NCI-H1092 treated with DMSO at 0.1 percent for 48 hours (cell line): ENCODE measurements at places on chromosomes 7 and 10.

GRCh38 chr7:12814828-12815227 is 127.4 kb downstream of the ARL4A start:
- no peak for DNase-seq

DNA sequence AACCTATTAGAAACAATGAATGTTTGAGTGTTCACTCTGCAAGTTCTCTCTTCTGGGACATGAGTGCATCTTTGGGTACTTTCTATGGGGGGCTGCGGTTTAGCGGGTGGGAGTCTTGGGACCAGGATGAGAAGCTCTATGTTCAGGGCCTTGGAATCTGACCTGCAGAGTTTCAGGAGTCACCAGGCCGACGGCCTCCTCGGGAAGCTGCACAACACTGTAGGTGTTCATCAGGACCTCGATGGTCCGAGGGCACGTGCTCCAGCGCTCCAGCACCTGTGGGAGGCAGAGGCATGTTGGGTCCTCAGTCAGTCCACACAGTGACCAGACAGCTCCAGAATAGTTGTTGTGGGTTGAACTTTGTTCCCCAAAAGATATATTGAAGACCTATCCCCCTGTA is 8.9 kb upstream of the GBX1 start:
- DNase-seq: no peak

DNA sequence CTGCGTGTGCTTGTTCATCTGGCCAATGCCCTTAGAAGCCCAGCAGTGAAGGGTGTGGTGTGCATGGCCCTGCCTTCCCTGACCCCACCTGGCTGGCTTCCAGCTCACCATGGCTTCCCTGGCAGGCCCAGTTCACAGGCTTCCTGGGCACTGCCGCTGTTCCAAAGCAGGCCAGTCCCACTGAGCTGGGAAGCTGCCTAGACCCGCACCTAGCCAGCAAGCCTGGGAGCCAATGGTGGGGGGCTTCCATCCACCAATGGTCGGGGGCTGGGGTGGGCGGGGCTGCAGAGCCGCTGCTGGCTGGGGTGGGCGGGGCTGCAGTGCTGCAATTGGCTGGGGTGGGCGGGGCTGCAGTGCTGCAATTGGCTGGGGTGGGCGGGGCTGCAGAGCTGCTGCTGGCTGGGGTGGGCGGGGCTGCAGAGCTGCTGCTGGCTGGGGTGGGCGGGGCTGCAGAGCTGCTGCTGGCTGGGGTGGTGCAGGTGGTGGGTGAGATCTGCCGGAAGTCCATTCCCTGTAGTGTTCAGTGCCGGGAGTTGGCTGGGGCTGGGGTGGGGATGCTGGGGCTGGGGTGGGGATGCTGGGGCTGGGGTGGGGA is 12.4 kb downstream of the CALY start:
- DNase-seq: peak; percentile 74

GRCh38 chr10:43796781-43797180 is 148.1 kb upstream of the ZNF32 start:
- no peak for DNase-seq

- DNase-seq: peak; percentile 9
These were observed 2.1 kb downstream of the TRDMT1 start for GRCh38 chr10:17199351-17199804.

GRCh38 chr7:134459981-134460380 is 1.1 kb upstream of the AKR1B1 start:
- no peak for DNase-seq

DNA sequence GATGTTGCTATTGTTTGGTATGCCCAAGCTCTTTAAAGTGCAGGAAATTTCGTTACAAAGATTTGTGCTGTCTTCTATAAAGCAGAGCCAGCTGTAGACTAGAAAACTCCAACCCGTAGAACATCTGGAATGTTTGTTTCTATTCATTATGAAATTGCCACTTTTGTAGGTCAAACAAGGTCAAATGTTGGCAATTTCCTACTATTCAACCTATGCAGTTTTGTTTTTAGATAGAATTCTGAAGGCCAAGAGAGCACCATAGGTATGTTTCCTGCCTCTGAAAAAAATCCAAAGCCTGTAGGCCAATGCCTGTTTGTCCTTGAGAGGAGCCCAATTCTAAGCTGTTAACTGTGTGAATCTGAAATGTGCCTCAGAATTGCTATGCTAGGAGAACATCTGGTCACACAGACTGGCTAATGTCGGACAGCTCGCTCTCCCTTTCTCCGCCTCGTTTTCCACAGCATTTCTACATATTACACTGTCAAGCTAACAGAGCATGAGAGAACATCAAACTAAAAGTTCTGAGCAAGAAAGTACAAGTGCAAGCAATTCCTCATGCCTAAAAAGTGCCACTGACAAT is 267.2 kb upstream of the LRGUK start:
- DNase-seq: no peak
